ENCODE measurements at places on chromosomes 11 and 22. TPM values are rescaled to one million over a fixed set of nuclear protein-coding genes. Genes with fewer than 3 reads are reported as not detected.

- DNase-seq: no peak
Measured at GRCh38 chr11:61023086-61023965, 51.8 kb downstream of the CD6 start.

DNA sequence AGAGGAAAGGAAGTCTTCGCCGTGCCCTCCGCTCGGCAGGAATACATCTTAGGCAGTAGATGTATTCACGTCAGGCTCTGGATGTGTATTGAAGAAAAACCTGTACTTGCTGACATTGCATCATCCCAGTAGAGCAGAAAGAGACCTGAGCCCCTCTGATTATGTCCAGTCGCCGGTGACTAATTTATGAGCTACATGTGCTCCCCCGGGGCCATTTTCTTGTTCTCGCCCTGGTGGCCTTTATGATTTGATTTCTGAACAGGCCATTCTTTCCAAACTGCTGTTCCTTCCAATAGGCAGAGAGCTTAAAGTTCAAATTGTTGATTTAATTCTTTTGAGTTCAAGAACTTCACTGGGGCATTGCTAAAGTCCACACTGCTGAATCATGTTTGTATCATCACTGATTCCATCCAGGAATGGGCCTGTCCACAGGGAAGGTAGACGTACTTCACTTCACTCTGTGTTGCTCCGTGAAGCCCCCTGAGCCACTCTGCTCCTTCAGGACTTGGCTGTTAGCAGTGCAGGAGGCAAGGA is 137.3 kb upstream of the RASSF10 start:
- no peak for DNase-seq

ZP1 gene
- 4.0 TPM for total RNA-seq

DNA sequence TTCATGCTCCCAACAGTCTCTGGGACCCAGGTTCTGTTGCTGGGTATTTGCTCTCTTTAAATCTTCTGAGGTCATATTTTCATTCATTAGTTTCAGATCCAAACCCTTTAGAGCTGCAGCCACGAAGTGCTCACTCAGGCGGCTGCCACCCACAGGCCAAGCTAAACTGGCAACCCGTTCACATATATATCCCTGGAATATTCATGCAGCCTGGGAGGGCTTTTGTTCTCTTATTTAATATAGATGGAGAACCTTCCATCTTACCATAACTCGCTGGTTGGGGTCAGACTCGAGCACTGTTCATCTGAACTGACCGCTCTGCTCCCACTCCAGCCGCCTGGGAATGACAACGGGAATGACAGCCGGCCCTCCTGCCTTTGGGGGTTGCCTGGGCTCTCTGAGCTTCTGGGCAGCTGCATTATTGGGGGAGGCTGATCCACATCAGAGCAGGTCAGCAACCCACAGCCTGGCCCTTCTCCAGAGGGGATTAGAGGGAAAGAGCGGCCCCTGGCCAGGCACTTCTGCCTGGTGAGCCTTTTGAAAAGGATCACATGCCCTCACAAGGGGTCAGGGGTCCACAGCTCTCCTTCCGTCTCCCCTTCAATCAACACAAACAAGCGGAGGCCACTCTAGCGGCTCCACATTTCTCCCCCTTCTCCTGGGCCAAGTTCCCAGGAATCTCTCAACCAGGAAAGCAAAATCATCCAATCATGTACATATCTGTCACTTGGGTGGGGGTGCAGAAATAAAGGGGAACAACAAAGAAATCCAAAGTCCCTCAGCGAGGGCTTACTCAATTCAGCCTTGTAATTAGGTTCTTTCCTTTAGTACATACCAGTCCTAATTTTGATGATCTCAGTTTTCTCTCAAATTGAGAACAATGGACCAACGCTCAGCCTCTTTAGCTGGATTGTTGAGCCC is 11.8 kb downstream of the TMEM184B start:
- DNase-seq: no peak

DNA sequence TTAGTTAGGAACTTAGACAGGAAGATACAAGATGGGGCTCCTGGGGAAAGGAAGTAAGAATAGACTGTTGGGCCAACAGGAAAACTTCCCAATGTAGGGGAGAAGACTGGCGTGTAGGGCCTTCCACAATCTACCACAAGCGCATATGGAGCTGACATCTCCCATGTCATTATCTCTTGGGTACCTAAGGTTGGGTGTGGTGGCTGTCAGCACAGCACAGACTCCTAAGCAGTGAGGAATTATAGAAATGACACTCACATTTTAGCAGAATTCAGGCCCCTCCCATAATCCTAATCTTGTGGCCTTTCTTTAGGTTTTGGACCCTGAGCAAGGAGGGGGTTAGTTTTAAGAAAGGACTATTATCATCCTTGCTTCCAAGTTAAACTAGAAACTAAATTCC is 11.6 kb downstream of the TRIM21 start:
- no peak for DNase-seq

Data from testis (tissue), 5 donors.